ENCODE measurements at places on chromosomes 5 and 9.

DNA sequence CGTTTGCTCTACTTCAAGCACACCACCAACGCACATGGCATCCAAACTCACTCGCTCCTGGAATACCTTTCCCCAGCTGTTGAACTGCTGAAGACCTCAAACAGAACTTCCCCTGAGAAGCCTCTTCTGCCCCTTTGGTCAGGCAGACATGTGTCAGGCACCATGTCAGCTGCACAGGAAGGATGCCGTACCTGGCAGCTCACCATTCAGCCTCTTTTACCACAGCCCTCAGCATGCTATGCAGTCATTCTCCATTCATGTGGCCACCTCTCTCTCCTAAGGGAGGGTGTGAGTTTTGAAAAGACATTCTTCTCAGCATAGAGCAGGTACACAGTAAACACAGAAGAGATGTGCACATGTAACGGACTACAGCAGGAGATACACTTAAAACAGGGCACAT lies 14.2 kb downstream of the IL4 start:
- DNase-seq, result no peak

DNA sequence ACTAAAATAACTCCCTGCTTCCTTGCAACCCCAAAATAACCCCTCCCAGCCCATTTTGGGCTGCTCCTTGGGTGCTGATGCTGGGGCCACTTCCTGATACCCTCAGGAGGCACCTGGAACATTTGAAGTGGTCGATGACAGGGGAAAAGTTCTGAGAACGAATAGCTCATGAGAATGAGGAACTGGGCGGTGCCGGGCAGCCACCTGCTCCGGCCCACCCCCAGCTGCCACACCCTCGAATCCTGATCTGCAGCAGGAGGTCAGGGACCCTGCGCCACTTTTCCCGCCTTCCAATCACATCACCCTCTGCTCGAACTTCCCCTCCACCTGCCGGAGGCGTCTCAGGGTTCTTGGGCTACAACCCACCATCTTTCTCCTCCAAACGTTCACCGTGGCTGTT lies 19.7 kb downstream of the HRH2 start:
- no peak for DNase-seq

GRCh38 chr5:68285851-68286611 lies 70.5 kb downstream of the PIK3R1 start:
- no peak for DNase-seq

GRCh38 chr5:177429248-177430040 lies 3.0 kb downstream of the GRK6 start:
- peak; percentile 63 for DNase-seq

- DNase-seq, result no peak
Measured at GRCh38 chr5:34586117-34586885, 69.8 kb upstream of the RAI14 start.

DNA sequence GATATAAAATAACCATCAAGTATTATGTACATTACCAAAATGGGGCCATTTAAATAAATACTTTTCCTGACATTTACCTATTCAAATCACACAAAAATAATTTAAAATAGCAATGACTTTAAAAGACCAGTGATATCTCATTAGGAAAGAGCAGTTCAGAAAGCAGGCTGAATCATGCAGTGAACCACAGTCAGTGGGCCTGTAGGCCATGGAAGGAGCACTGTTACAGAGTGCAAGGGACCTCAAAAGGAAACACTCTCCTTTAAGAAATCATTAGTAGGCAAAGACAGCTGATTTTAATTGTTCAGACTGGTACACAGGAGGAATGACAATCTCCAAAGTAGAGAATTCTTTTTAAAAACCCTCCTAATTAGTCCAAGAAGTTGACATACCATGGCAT lies 283.5 kb upstream of the EFNA5 start:
- no peak for DNase-seq

GRCh38 chr9:137044502-137045177 lies 1.3 kb downstream of the NPDC1 start:
- no peak for DNase-seq

- no peak for DNase-seq
Measured at GRCh38 chr9:31697956-31698355, 686.5 kb upstream of the ACO1 start.

- no peak for DNase-seq
Measured at GRCh38 chr9:101453776-101454570, 18.4 kb upstream of the ALDOB start.

- DNase-seq, result no peak
Measured at GRCh38 chr9:126818482-126818881, 13.6 kb downstream of the ZBTB43 start.

DNA sequence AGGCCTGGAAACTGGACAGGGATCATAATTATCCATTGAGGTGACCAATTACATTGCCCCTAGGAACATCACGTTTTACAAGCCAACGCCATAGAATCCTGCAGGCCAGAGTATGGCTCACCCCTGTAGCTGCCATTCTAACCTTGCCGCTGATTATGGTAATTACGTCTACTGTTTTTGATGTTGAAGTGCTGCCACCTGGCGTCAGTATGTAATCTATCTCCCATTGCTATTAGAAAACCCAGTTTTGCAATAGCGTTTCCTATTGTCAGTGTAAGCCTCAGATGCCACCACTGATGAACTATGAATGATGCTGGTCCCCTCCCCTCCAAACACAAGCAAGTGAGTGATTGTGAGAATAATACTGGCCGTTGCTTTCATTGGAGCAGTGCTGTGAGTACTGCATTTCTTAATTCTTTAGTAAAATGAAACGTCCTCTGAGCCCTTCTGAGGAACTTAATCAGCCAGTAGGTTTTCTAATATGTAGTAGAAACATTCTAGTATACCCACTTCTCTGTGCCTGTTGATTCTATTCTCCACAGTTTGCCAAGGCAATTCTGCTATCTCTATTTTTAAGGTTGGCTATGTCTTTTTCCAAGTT lies 100.5 kb upstream of the NMUR2 start:
- no peak for DNase-seq

- no peak for DNase-seq
Measured at GRCh38 chr5:160970605-160971191, 118.7 kb upstream of the ATP10B start.

GRCh38 chr5:178196281-178196812 lies 8.0 kb upstream of the HNRNPAB start:
- DNase-seq, result no peak

GRCh38 chr9:5813824-5814223 lies 19.1 kb downstream of the ERMP1 start:
- DNase-seq, result no peak

DNA sequence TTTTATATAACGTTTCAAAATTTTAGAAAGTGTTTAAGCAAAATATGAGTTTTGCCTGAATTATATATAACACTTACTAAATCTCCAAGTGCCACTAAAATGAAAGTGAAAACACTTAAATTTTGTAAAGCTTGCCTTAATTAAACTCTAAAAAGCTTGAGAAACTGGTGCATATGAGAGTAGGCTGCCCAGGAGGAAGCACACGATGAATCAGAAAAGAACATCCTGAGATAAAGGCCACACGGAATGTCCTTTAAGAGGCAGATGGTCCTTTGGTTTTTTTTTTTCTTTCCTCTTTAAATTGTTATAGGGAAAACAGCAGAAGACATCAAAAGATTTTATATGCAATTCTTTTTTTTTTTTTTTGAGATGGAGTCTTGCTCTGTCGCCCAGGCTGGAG lies 60.3 kb downstream of the HABP4 start:
- no peak for DNase-seq

- DNase-seq, result no peak
Measured at GRCh38 chr9:125189011-125189360, 617 bp downstream of the PPP6C start.

GRCh38 chr9:116494815-116495634 lies 192.1 kb upstream of the TRIM32 start:
- peak; percentile 58 for DNase-seq

DNA sequence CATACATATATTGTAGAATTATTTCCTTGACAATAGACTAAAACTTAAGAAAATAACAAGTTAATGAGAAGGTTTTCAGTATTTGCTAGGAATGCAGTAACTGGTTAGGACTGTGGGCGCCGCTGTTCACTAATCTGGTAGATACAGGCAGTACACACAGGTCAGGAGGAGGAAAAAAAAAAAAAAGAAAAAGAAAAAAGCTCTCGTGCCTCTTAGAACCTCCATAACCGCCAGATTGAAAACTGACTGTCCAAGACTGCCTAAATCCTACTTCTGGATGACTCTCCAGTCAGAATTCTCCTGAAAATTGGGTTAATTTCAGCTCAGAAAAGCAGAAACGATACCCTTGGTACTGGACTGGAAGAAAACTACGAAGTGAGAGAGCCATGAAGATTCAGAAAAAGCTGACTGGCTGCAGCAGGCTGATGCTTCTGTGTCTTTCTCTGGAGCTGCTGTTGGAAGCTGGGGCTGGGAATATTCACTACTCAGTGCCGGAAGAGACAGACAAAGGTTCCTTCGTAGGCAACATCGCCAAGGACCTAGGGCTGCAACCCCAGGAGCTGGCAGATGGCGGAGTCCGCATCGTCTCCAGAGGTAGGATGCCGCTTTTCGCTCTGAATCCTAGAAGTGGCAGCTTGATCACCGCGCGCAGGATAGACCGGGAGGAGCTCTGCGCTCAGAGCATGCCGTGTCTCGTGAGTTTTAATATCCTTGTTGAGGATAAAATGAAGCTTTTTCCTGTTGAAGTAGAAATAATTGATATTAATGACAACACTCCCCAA lies at the start of gene PCDHGA1:
Gene PCDHGA1 (plus strand): TSS at position 216 of the 782 bp plus-strand sequence.
- DNase-seq, result no peak

- no peak for DNase-seq
Measured at GRCh38 chr5:83972236-83972635, 251.6 kb upstream of the HAPLN1 start.

GRCh38 chr9:76894198-76894597 lies 11.7 kb downstream of the PRUNE2 start:
- DNase-seq, result no peak

GRCh38 chr5:122385808-122386207 lies 73.8 kb downstream of the SNCAIP start:
- no peak for DNase-seq

DNA sequence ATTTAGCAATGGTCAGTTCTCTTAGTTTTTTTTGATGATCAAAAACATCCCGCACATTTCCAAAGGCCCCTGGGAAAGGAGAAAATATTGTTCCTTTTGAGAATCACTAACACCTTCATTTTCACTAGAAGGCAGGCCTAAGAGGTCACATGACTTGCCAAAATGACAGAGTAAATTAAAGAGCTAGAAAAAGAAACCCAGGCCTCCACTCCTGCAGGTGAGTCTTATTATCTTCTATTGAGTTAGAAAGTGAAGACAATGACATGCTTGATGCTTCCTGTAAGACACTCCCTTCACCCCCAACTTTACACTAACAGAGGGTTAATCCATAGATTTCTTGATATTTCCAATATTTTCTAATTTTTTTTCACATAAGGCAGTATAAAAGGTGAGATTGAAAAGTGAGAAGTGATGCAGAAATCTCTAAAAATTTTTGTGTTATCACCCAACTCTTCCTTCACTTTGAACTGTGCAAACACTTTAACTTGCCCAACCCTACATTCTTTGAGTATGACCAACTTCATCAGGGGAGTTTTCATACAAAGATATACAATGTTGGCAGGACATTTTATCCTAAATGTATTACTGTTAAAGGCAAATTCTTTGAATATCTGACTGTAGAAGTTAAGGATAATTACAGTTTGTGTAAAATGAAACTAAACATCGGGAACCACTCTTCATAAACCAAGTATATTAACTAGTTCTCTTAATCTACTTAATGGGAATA lies 57.1 kb downstream of the SUB1 start:
- no peak for DNase-seq

DNA sequence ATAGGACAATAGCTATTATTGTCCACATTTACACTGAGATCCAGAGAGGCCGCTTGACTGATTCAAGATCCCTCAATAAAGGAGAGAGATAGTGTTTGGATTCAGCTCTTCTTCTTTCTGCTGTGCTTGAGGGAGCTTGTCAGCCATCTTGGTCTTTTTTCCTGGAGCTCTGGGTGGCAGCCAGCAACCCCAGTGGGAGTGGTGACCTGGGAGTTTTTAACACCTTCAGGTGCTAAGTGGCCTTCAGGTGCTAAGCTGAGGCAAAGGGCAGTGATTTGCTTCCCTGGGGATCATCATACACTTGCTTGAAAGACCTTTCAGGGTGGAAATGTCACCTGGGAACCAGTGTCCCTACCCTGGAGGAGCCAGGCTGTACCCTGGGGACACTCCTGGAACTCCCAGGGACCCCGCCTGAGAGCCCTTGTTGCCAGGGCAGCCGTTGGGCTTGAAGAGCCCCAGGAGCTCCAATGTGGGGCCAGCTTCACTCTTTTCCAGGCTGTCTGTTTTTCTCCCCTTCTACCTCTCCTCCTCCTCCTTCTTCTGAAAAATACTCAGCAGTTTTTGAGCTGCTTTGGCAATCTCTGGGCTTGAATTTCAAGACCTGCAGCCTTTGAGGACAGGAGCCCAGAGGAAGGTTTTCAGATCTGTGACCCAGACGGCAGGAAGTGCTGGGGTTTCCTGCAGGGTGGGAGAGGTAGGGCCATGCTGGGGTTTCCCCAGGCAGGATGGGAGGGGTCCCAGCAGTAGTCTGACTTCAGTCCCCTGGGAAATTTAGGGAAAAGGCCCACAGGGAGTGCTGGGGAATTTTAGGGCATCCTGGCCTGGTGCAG lies 59.7 kb downstream of the FGF18 start:
- no peak for DNase-seq

DNA sequence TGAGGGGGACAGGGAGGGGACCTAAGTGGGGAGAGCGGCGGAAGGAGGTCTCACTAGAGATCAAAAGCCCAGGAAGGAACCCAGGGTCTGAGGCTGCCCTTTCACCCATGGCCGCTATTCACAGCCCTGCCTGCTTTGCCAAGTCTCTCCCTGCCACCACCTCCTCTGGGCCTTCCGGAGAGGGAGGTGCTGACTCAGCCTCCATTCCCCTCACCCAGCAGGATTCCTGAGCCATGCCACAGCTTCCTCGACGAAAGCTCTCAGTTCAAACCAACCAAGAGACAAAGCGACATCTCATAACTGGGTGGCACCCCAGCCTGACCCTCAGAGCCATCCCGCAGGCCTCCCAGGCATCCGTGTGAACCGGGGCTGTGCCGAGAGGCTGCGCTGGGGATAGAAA lies 36.7 kb downstream of the PAX5 start:
- DNase-seq, result no peak

- no peak for DNase-seq
Measured at GRCh38 chr5:13107537-13107936, 837.0 kb downstream of the DNAH5 start.
